ENCODE measurements at places on chromosomes 11 and 22.

DNA sequence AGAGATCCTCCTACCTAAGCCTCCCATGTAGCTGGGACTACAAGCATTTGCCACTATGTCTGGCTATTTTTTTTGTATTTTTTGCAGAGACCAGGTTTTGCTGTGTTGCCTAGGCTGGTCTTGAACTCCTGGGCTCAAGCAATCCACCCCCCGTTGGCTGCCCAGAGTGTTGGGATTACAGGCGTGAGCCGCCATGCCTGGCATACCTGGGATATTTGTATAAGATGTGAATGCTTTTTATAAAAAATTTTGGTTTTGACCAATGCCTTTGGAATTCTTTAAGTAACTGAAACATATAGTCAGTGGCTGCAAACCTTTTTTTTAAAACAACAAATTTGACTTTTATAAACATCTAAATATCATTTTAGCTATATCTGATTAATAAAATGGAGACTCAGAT, 42.4 kb downstream of the ADAMTS8 start:
- no peak for DNase-seq

GRCh38 chr22:44493206-44493605, 4.8 kb downstream of the RTL6 start:
- DNase-seq, result no peak

DNA sequence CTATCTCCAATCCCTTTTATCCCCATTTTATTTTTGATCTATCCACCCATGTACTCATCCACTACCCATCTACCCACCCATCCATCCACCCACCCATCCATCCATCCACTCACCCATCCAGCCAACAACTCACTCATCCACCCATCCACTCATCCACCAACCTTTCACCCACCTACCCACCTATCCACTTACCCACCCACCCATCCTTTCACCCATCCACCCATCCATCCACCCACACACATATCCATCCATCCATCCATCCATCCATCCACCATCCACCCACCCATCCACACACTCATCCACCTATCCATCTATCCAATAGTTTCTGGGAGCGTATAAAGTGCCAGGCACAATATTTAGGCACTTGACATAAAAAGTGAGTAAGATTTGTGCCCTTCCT, 39.2 kb upstream of the NFAM1 start:
- no peak for DNase-seq

DNA sequence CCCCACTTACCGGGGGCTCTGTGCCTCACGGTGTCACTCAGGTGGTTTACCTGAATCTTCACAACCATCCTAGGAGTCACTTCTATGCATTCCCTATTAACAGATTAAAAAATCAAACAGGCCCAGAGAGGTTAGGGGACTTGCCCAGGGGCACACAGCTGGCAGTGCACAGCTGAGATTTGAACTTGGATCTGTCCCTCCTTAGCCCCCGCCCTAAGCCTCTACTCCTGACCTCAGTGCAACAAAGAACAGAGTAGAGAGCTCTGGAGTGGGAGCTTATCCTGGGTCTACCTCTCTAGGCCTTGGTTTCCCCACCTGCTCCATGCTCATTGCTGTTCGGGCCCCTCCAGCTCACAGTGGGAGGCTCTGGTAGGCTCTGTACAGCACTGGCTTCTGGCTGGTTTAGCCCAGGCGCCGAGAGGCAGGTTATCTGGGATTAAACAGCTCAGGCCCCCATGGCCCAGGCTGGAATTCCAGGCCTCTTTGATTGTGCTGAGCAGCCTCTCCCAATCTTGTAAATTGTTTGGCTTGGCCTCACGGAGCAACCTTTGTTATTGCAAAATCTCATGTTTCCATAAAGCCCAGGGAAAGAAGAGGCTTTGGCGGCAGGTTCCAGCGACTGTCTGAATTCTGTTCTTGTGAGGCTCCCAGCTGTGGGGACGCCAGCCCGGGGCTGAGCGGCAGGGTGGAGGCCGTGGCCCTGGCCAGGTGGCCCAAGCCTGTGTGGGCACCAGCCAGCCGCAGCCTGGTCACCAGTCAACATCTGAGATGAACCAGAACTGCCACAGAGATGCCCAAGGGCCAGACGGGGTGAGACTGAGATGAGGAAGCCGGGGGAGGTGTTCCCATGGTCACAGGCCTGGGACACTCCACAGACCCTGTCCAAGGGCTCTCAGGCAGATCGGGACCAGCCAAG, 28.9 kb upstream of the SHISAL1 start:
- DNase-seq, result peak; percentile 32

GRCh38 chr11:123184531-123184930, 10.5 kb downstream of the CLMP start:
- no peak for DNase-seq

DNA sequence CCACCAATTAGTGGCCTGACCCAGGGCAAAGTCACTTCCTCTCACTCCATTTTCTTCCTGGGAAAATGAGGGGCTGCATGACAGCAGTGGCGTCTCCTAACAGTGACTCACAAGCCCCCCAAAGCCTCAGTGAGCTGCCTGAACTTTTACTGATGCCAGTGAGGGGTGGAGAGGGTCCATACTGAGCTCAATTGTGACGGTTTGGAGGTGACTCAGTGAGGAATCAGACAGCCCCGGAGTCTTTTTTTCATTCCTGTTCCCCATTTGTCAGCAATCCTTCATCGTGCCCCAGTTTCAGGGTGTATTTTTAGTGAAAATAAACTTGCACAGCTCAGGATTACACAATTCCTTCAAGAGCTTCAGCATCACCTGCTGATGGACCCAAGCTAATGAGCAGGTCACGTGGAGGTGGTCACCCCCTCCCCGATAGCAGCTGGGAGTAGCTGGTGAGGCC, 30.1 kb upstream of the RASD2 start:
- no peak for DNase-seq

- DNase-seq, result no peak
These were observed 46.0 kb downstream of the LRP5 start for GRCh38 chr11:68358416-68358815.

DNA sequence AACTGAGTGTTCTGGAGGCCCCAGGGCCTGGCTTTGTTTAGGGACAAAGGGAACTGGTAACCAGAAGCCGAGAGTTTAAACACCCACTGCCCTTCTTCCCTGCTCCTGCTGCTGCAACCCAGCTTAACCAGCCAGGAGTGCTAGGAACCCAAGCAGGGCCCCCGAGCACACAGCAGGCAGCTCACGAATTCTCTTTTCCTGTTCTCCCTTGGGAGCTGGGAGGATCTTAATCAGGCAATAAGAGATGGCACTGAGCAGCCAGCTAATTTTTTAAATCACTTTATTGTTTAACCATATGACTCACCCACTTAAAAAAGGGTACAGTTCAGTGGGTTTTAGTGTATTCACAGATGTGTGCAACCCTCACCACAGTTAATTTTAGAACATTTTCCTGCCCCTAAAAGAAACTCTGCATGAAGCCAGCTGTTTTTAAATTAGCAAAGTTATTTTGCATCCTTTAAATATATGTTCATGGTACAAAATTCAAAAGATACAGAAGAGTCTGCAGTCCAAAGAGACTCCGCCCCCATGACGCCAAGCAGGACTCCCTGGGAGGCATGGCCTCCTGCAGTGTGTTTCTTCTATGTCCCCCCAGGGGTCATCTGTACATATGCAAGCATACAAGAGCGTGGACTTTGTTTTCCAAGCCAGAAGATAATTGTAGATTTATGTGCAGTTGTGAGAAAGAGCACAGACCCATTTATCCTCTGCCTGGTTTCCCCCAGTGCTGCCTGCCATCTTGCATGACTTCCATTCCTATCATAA, 18.9 kb upstream of the PPP6R3 start:
- no peak for DNase-seq
